CD4-positive, alpha-beta T cell treated with Interleukin-17A for 1 hour (primary cell): ENCODE measurements at places on chromosomes 2 and 18.

- no peak for DNase-seq
Measured at GRCh38 chr2:176234940-176235339, 34.3 kb upstream of the MTX2 start.

DNA sequence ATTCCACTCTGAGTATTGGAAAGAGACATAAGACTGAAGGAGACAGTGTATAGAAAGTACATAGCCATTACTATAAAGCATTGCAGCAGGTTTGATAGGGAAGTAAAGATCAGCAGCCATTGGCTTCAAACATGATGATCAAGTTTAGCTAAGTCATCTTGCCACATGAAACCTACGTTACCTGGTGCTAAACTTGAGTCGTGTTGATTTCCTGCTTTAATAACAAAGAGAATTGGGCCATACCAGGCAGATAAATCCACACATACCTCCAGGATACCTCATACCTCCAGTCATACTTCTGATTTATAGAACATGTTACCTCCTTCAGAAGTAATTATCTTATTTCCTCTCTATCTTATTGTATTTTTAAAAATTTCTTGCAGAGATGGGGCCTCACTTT, 10.3 kb upstream of the KYNU start:
- no peak for DNase-seq

DNA sequence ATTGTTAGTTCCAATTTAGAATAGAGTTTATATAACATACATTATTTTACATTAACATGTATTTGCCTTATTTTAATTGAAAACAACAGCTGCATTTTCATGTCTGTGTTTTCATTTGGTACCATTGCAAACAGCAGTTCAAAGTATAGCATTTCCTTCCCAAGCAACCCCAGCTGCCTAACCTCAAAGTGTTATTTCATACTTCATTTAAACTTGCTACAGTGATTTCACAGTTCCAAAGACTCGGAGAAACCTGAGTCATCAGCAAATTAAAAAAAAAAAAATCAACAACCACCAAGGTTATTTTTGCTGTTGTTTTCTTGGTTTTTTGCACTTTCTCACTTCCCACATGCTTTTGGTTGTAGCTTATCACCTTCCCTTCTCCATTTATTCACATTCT, 236.5 kb upstream of the SPHKAP start:
- DNase-seq = no peak

DNA sequence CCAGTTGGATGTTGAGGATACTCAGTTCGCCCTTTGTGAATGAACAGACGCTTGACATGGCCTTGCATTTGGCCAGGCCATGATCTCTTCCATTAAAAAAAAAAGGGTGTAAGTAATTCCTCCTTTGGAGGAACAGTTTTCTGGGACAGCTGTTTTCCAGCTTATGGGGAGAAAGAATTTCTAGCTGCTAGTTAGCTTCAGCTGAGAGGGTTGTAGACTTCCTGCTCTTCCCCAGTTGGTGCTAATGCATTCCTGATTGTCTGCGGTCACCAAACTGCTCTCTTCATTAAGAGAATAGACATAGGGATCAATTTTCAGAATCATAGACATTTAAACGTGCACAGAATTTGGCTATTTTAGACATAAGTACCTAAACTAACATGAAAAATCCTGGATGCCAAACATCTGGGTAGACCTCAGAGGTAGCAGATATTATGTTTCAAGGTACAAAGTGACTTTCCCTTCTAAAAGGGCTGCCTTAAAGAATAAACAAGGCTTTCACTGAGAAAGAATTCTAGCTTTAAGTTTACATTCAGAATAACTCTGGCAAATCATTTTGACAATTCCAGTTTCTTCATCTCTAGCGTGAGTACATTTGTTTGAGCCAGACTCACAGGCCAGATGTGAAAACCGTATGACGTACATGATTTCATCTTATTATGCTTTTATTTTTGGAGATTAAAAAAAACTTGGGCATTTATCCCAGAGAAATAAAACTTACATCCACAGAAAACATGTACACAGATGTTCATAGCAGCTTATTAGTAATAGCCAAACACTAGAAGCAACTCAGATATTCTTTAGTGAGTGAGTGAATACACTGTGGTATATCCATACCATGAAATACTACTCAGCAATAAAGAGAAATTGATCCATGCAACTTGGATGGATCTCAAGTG, 71.2 kb downstream of the MAIP1 start:
- no peak for DNase-seq

- no peak for DNase-seq
Measured at GRCh38 chr2:236782938-236783337, 213.3 kb downstream of the ACKR3 start.

GRCh38 chr2:198756166-198756565, 701.6 kb downstream of the SATB2 start:
- no peak for DNase-seq

DNA sequence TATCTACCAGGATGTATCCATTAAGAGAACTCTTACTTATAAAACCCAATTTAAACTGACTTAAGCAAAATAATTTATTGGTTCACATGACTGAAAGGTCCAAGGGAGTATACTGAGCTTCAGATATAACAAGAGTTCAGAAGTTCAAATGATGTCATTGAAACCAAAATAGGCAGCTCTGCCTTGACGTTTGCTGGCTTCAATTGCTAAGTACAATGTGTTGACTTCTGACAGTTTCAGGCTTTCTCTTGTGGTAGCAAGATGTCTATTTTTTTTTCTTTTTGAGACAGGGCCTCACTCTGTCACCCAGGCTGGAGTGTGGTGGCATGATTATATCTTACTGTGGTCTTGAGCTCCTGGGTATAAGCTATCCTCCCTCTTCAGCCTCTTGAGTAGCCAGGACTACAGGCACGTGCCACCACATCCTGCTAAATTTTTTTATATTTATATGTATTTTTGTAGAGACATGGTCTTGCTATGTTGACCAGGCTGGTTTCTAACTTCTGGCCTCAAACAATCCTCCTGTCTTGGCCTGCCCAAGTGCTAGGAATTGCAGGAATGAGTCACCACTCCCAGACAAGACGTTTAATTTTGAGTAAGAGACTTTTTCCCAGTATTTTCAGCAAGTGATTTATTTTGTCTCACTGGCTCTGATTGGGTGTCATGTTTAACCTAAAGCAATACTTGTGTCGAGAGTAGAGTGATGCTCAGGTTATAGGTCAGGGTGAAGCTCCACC, 184.8 kb downstream of the NR4A2 start:
- no peak for DNase-seq

DNA sequence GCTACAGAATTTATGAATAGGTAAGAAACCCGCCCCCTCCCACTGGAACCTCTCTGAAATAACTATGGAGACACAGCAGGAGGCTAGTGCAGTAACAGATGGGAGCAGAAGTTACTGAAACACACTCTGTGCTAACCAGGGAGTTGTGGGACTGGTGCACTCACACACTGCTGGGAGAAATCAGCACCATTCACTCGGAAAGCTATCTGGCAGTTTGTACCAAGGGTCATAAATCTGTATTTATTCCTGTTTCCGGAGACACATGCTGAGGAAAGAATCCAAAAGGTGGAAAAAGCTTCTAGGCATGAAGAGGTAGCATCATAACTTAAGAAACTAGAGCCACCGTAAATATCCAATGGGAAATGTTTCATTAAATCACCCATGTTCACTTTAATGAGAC, 39.9 kb downstream of the TGFA start:
- DNase-seq = no peak

GRCh38 chr2:67945940-67946339, 116.9 kb downstream of the C1D start:
- no peak for DNase-seq

GRCh38 chr2:58651930-58652329, 410.8 kb upstream of the FANCL start:
- DNase-seq = no peak

GRCh38 chr2:109531221-109531620, 82.5 kb downstream of the SEPTIN10 start:
- DNase-seq = no peak

DNA sequence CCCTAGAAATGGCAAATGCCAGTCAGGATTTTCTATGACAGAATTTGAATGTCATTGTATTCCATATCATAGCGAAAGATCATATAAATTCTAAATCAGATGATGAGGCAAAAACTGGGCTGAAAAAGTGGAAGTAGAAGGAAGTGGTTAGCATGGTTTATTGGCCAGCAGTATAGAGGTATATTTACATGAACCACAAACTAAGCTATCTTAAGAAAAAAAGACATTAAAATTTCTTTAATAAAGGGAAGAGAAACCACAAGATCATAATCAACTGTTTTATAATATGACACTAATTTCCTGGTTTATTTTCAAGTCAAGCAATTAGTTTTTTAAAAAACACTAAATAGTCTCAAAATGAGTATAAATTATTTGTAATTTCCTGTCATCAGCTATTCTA, 123.2 kb upstream of the LRP1B start:
- DNase-seq = no peak

- DNase-seq = no peak
Measured at GRCh38 chr2:169933124-169933711, 106.0 kb downstream of the UBR3 start.

- no peak for DNase-seq
Measured at GRCh38 chr2:3628800-3629199, 29.2 kb upstream of the ALLC start.

GRCh38 chr2:14804902-14805301, 172.4 kb downstream of the LRATD1 start:
- DNase-seq = no peak
